SJCRH30 (cell line): ENCODE measurements at places on chromosomes 6 and 20.

- DNase-seq, result no peak
These were observed 31.2 kb downstream of the KCNQ5 start for GRCh38 chr6:72653026-72653425.

- peak; percentile 87 for DNase-seq
These were observed 70.9 kb downstream of the HFE start for GRCh38 chr6:26158076-26158580.

- no peak for DNase-seq
These were observed 136.0 kb upstream of the NRSN1 start for GRCh38 chr6:23989885-23990533.

DNA sequence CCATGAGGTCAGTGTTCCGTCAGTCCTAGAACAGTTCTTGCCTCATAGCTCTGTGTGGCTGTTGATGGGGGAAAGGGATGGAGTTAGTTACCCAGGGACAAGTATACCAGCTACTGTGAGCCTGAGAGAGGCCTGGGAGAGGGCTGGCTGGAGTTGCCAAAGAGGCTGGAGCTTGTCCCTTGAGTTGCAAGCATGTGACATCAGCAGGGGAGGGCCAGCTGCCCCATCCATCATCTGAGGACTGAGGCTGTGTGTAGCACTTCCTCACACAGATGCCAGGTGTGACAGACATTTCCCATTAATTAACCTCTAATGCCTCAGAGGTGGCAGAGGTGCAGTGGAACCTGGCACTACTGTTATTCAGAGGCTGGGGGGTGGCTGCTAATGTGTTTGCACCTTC lies 131.6 kb downstream of the PHACTR3 start:
- DNase-seq, result peak; percentile 28

- DNase-seq, result no peak
These were observed 10.6 kb upstream of the WFDC8 start for GRCh38 chr20:45589725-45590124.
